HT1080 (cell line): ENCODE measurements at places on chromosomes 5 and 9.

DNA sequence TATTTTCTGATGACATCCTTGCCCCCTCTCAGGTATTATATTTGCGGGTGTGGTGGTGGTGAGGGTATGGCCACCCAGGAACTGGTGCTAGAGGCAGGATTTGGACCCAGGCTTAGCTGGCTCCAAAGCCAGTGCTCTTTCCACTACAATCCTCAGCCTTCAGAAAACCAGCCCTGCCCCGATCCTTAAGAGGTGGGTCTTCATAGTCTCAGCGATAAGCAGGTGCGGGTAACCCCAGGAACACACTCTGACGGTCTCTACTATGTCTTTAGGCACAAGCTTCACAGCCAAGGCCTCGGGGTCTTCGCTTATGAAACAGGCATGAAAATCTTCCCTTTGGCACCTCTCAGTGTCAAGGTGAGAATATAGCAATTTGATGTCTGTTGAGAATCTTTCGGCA, 169.3 kb downstream of the FGF18 start:
- no peak for DNase-seq

GRCh38 chr5:19734776-19735175, 253.2 kb downstream of the CDH18 start:
- no peak for DNase-seq

GRCh38 chr9:113556877-113557593, 93.5 kb downstream of the RGS3 start:
- DNase-seq: peak; percentile 17

DNA sequence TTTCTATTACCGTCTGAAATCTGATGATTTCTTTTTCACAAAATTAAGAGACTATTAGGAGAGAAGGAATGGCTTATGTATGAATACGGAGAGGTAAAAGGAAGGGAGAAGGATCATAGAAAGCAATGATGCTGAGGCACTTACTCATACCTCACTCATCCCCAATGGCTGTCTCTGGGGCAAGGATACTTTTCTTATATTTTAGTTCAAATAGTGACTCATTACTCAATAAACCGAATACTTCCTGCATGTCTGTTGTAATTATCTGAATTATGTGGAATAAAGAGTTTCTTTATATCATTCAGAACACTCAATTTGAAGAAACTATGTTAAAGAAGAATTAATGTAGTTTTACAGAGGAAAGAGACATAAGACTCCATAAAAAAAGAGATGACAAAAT, 284.5 kb upstream of the NUDT12 start:
- peak; percentile 74 for DNase-seq

- DNase-seq: no peak
Measured at GRCh38 chr5:177410575-177410974, 1.2 kb upstream of the F12 start.

- no peak for DNase-seq
Measured at GRCh38 chr5:143499480-143500114, 96.1 kb upstream of the NR3C1 start.

- DNase-seq: peak; percentile 78
Measured at GRCh38 chr9:71748280-71748743, 20.0 kb downstream of the CEMIP2 start.

- DNase-seq: no peak
Measured at GRCh38 chr5:163190784-163191183, 246.6 kb upstream of the CCNG1 start.
